GM20000 (cell line): ENCODE measurements at places on chromosomes 2 and 18.

GRCh38 chr18:58960508-58960907 lies 95.8 kb downstream of the ZNF532 start:
- no peak for DNase-seq

DNA sequence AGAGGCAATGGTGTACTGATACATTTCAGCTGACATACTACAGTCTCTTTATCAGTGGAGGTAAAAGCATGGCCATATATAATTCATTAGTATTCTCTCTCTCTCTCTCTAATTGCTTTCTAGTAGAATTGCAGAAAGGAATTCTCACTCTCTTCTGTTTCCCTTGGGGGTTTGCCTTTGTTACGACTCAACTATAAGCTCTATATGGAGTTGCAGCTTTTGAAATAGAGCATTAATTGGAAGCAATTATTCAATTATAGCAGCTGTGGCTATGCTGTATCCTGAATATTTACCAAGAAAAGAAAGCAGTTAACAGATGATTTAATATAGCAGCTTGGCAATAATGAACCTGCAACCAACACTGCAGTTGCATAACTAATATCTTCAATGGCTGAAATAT lies 132.7 kb upstream of the STON1 start:
- DNase-seq = no peak

GRCh38 chr18:9915291-9916076 lies 1.7 kb downstream of the VAPA start:
- DNase-seq = no peak

DNA sequence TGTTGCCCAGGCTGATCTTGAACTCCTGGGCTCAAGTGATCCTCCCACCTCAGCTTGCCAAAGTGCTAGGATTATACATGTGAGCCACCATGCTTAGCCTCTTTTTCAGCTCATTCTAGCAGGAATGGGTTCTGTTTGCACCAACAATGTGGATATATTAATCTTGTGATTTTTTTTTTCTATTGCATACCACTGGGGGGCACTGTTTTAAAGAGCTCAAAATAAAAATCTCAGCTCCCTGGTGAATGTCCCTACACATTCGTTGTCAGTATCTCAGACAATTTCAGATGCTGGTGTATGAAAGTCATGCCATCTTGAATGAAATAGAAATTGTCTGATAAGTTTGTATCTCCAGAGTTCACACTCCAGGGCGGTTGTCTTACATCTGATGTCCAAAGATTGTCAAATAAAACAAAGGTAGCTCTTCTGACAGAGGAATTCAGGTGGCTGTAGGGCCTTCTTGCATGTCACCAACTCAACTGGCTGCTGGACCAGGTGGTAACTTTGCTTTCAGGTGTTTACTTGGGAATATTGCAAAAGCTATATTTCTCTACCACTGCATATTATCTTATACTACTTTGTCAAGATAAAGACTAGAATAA lies 3.1 kb upstream of the MATN3 start:
- peak; percentile 74 for DNase-seq

DNA sequence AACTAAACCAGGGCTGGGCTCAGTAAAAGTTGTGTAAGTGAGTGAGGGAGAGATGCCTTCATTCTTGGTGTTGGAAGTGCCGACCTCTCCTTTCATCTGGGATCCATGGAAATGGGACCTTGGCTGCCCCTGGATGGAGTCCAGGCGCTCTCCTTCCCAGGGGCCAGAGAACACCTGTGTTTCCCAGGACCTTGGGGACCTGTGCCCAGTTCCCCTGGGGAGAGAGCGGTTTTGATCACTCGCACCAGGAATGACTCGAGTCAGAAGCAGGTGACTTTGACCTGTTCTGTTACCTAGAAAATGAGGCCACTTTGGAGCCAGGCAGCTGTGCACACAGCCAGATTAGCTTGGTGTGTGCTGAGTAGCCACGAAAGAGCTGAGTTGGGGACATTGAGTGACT lies 97.3 kb downstream of the SH3BP4 start:
- no peak for DNase-seq

- DNase-seq = no peak
Measured at GRCh38 chr2:23625726-23626125, 240.7 kb downstream of the KLHL29 start.

DNA sequence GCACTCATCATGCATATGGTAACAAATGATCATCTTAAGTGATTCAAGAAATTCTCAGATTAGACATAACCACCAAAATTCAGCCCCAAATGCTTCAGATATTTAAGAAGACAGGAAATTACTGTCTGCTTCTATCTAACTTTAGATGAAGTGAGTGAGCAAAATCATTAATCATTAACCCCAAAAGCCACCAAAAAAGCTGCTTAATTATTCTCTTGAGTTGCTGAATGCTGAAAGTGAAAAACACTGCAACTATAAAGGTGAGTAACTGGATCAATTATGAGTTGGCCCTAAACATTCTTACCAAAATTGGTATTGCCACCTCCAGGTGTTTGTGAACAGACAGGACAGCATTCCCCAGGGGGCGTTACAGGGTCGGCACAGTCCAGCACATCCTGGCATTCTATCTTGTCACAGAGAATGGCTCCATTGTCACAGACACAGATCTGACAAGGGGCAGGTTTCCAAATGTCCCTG lies 69.6 kb downstream of the COL5A2 start:
- peak; percentile 1 for DNase-seq

GRCh38 chr2:170680172-170680941 lies 34.8 kb upstream of the SP5 start:
- peak; percentile 50 for DNase-seq

DNA sequence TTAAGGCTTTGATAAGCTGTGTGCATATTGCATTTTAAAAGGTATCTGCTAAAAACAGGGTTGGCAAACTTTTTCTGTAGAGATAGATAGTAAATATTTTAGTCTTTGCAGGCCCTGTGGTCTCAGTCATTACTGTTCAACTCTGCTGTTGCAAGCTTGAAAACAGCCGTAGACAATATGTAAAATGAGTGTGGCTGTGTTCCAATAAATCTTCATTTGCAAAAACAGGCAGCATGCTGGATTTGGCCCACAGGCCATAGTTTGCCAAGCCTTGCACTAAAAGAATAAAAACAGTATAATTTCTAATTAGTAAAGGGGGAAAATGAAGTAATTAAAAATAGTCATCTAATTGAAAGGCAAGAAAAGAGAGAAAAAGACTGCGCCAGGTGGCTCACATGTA lies 35.3 kb downstream of the GCKR start:
- no peak for DNase-seq

GRCh38 chr2:174778085-174778981 lies 14.1 kb upstream of the CHRNA1 start:
- DNase-seq = peak; percentile 51

- DNase-seq = no peak
Measured at GRCh38 chr2:45070113-45070652, 60.9 kb upstream of the SIX2 start.

GRCh38 chr2:101900375-101900774 lies 91.4 kb upstream of the IL1R2 start:
- DNase-seq = peak; percentile 21

DNA sequence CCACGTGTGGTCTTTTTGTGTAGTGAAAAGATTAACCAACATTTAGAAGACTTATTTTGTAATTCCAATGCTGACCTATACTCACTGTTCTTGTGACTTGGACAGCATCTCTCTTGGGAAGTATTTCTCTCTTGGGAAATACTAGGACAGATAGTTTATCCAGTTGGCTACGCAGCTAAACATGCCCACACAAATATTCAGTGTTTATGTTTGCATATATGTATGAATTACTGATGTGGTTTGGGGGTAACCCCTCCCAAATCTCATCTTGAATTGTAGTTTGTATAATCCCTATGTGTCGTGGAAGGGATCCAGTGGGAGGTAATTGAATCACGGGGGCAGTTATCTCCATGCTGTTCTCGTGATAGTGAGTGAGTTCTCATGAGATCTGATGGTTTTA lies 2062.3 kb upstream of the CELF4 start:
- no peak for DNase-seq
